Hippocampal formation (tissue), 2 donors: ENCODE measurements at places on chromosomes 2 and 18.

GRCh38 chr2:182372661-182373060, 54.2 kb downstream of the PDE1A start:
- no peak for DNase-seq

- DNase-seq = no peak
These were observed 14.8 kb downstream of the PLEKHM3 start for GRCh38 chr2:208010506-208010905.

DNA sequence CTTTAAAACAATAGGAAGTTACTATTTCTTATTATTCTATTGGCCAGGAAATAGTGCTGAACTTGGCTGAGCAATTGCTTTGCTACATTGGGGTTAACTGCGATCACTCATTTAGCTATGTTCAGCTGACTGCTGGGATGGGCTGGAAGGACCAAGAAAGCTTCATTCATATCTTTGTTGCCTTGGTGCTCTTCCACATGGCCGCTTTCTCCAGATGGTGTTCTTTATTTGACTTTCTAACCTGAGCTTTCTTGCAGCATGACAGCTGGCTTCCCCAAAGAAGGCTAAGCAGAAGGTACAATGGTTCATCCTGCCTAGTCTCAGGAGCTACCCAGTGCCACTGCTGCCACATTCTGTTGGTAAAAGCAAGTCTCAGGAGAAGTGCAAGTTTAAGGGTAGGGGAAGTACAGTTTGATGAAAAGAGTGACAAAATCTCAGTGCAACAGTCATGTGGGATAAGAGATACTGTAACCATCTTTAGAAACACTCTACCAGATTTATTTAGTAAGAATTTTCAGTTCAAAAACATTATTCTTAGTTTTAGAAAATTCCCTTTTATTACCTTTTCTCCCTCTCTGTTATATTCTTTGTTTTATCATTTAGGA, 180.6 kb upstream of the RBMS1 start:
- DNase-seq = no peak

- DNase-seq = no peak
These were observed 220.9 kb downstream of the HDAC4 start for GRCh38 chr2:239179851-239180371.

DNA sequence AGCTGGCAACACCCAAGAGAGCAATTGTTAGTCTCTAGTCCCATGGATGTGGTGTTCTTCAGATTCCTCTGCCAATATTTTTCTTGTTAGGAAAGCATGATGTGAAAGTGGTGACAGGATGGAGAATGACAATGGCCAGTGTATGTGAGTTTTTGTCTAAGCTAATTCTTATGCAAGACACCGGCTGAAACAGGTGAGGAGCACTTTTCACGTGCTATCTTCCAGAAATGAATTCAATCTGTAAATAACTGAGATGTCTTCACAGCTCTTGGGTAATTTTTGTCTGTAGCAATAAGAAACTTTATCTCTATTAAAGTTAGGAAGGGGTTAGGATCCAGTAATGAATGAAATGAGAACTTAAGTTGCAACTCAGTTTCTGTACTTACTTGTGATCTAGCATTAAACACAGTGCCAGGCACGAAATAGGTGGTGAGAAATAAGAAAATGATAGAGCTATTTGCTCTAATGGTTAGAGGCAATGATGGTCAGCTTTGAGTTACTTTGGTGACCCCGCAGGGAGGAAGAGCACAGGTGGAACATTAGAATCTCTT, 676 bp upstream of the AGPS start:
- DNase-seq = no peak

GRCh38 chr2:241198381-241199279, 10.2 kb downstream of the ANO7 start:
- no peak for DNase-seq

- peak; percentile 12 for DNase-seq
These were observed 231.4 kb downstream of the LRRTM1 start for GRCh38 chr2:80073134-80073561.

GRCh38 chr2:77566131-77566530, 44.0 kb upstream of the LRRTM4 start:
- no peak for DNase-seq

GRCh38 chr2:147051814-147052213, 793.0 kb upstream of the ACVR2A start:
- DNase-seq = no peak

GRCh38 chr2:96797066-96797625, 18.9 kb upstream of the CNNM3 start:
- DNase-seq = no peak

GRCh38 chr2:72915907-72916742, 1.2 kb upstream of the EMX1 start:
- DNase-seq = no peak

GRCh38 chr2:48482313-48482712, 47.6 kb upstream of the STON1 start:
- no peak for DNase-seq

- no peak for DNase-seq
These were observed 85.3 kb downstream of the CAPN13 start for GRCh38 chr2:30721668-30722647.
